Stimulated activated CD8-positive, alpha-beta memory T cell treated with anti-CD3 and anti-CD28 coated beads, Interleukin-7, amount 100 ng/mL, for 4 hours (primary cell): ENCODE measurements at places on chromosomes 1 and 21.

- DNase-seq: no peak
These were observed 84.6 kb downstream of the KAZN start for GRCh38 chr1:14682941-14683621.

- DNase-seq: no peak
These were observed 120.9 kb downstream of the FMN2 start for GRCh38 chr1:240212556-240212955.

DNA sequence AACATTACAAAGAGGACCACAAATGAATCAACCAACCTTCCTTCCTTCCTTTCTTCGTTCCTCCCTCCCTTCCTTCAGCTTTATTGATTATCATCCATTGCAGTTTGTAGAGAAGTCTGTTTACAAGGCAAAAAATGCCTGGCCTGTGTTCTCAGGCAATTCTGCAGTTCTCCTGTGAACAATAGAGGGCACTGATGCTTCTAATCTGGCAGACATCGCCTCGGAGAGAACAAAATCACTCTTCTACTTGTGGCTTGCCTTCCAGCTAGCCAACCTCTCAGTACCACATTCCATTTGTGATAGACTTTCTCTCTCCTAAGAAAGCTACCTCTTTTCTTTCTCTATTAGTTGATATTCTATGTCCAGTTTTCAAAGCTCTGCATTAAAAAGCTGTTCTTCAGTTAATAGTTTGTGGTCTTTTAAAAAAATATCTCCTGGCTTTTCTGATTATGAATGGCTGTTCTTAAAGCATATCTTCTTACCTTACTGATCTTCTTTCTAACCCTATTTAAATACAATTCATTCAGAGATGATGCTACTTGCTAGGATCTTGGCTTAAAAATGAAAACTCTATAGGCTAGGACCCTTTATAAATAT, 26.9 kb upstream of the ESRRG start:
- no peak for DNase-seq

DNA sequence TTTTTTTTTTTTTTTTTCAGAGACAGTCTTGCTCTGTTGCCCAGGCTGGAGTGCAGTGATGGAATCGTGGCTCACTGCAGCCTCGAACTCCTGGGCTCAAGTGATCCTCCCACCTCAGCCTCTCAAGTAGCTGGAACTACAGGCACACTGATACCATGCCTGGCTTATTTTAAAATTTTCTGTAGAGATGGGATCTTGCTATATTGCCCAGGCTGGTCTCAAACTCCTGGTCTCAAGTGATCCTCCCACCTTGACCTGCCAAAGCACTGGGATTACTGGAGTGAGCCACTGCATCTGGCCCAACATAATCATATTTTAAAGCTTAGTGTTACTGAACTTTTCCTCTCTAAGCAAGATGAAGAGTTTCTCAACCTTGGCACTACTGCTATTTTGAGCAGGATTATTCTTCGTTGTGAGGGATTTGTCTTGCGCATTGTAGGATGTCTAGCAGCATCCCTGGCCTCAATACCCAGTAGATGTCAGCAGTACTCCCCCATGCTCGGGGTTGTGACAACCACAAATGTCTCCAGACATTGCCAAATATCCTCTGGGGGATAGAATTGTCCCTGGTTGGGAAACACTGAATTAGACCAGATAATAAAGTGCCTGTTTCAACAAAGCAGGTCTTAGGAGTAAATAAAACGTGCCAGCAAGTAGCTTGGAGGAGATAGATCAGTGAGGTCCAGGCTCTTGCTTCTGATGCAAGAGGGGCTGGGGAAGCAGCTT, 15.1 kb upstream of the THRAP3 start:
- DNase-seq: no peak

DNA sequence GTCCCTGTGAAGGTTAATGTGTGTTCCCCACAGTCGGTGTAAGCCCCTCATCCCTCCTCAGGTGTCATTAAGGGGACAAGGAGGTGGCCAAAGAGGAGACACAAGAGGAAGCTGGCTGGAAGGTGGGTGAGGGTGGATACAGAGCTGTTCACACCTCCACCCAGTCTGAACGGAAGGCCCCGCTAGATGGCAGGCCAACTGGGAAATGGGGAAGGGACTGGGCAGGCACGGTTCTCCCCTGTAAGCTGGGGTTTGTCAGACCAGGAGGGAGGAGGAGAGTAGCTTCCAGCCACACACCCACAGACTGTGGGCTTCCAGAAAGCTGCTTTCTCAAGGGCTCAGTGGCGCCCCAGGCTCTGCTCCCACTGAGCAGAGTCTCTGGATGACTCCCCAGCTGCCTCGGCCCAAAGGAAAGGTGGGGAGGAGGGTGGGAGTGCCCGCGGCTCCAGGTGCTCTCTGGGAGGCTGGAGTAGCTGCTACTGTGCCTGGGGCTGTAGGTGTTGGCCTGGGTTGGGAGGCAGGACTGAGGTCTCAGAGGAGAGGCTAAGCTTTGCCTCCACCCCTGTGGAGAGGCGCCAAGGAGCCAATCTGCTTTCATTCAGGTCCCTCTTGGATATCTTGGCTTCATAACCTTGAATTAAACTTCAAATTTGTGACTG, 41.2 kb downstream of the PCP4 start:
- no peak for DNase-seq

GRCh38 chr21:43921979-43922945, 57.2 kb downstream of the AGPAT3 start:
- peak; percentile 80 for DNase-seq

DNA sequence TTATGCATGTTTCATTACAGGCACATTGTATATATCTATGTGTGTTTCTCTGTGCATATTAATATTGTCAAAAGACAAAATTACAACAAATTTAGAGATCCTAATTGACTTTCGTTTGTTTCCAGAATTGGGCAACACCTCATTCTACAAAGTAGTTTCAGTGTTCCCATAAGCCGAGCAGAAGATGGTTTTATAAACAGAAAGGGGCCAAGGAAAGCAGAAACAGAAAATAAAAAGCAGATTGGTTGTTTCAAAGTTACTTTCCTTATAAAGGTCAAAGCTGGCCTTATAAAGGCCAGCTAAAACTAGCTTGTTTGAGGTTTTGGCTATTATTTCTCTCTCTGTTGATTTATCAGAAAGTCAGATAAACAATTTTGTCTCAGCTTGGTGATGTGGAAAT, 116.2 kb upstream of the FGGY start:
- no peak for DNase-seq

- DNase-seq: no peak
These were observed 6.1 kb upstream of the SARS1 start for GRCh38 chr1:109207467-109208103.

GRCh38 chr1:8285103-8285502, 32.8 kb upstream of the SLC45A1 start:
- no peak for DNase-seq

DNA sequence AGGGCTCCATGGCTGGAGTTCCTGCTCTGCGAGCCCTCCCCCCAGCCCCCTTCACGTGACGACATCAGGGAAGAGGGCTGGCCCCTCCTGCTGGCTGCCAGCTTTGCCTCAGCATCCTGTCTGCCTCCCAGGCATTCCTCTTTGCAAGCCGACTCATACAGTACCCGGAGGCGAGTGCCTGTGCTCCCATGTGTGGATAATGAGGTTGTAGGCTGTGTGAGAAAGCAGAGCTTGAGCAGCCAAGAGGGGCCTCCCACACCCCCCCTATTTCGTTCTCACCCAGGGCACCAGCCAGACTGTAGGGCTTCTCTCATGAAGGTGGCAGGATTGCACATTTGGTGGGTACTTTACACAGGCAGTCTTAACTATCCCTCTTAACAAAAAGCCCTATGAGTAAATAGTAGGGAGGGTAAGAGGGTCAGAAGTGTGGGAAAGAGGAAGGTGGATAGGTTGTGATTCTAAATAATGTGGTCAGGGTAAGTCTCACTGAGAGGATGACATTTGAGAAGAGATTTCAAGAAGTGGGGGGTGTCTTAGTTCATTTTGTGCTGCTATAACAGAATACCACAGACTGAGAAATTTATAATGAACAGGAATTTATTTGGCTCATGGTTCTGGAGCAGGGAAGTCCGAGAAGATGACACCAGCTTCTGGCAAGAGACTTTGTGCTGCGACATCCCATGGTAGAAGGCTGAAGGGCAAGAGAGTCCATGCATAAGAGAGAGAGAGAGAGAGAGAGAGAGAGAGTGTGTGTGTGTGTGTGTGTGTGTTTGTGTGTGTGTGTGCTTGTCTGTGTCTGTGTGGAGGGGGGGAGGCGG, 113.5 kb downstream of the OMA1 start:
- no peak for DNase-seq

GRCh38 chr1:87149241-87150041, 179.2 kb upstream of the LMO4 start:
- no peak for DNase-seq

GRCh38 chr21:30717105-30717504, 1.5 kb downstream of the KRTAP21-3 start:
- no peak for DNase-seq
